SK-N-MC (cell line): ENCODE measurements at places on chromosomes 1 and 21.

- no peak for DNase-seq
Observed at GRCh38 chr1:81008293-81008692, 792.4 kb upstream of the ADGRL2 start.

GRCh38 chr1:153397924-153398651 lies 7.2 kb upstream of the S100A8 start:
- no peak for DNase-seq

GRCh38 chr1:178023181-178023618 lies 53.3 kb upstream of the SEC16B start:
- no peak for DNase-seq

- DNase-seq, result no peak
Observed at GRCh38 chr1:1958071-1958541, 39.0 kb upstream of the TMEM52 start.

DNA sequence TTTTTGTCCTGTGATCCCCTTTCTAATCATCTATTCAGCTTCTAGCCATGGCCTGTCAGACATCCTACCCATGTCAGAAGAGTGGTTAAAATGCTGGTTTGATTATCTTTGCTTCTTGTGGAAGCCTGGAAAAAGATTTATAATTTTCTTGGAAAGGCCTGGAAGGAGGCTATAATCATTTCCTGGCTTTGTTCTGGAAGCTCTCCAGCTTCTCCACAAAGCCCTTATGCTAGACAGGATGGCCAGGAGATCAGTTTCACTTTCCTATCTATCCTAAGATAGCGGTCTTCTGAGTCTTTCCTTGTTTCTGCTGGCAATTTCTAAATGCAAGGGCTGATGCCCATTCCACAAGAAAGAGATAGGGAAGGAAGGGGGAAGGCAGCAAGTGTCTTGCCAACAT lies 90.9 kb upstream of the SLC44A3 start:
- DNase-seq, result no peak

DNA sequence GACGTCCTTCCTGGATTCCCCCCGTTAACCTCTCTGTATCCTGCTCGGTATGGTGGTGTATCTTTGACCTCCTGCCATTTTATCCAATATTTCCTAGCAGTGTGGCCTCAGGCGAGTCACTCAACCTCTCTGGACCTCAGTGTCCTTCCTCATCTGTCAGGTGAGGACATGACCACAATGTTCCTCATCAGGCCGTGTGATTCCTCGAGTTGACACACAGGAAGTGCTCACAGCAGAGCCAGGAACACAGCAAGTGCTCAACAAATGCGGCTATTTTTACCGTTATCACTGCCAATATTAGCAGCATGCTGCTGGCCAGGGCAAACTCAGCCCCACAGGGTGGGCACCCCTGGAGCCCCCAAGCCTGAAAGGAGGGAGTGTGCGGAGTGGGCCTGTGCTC lies 450.2 kb downstream of the KIF26B start:
- no peak for DNase-seq

DNA sequence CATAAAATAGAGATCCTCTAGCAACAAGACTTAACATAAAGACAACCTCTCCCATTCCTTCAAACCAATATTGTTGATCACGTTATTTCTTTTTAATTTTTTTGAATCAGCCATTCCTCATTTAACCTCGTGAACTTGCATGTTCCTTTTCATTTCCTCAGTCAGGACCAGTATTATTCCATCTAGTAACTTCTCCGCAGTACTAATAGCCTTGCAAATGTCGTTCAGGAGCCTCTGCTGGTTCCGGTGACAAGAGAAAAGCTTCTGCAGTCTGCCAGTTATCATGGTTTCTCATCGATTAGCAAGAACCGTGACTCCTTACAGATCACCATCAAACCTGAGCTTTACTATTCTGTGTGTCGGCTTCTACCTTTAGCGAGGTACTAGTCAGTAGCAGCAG lies 3.0 kb downstream of the APP start:
- no peak for DNase-seq

GRCh38 chr21:41186755-41187536 lies 19.0 kb downstream of the BACE2 start:
- DNase-seq, result no peak

- DNase-seq, result no peak
Observed at GRCh38 chr1:43587594-43587993, 56.9 kb downstream of the PTPRF start.

DNA sequence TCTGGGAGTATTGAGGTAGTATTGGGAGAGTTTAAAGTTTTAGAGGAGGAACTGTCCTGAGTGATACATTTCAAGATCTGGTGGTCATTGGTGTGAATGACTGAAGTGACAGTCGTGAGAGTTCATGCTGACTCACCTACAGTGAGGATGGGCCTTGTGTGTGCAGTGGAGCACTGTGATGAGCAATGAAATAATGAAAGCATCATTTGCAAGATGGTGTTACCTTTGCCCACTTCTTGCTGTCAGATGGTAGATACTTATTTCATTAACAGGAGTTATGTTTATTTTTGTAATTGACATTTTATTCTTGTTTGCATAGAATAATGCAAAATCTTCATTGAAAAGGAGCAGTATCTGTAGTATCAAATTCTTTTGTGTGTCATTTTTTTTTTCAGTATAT lies 29.0 kb downstream of the POU2F1 start:
- DNase-seq, result no peak

GRCh38 chr1:32644426-32644825 lies 5.9 kb downstream of the ZBTB8OS start:
- no peak for DNase-seq

DNA sequence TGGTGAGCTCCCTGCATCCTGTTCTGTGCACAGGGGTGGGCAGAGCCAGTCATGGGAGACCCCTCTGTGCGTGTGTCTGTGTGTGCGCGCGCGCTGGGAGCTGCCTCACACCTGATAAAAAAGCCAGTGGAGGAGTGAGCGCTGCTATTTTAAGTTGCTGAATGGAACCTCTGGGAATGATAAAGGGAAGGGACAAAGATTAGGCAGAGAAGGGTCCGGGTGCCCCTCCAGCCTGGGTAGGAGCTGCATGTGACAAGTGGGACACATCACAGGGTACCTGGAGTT lies 847 bp downstream of the ADORA1 start:
- no peak for DNase-seq

- no peak for DNase-seq
Observed at GRCh38 chr1:92342401-92342800, 43.5 kb downstream of the RPAP2 start.

DNA sequence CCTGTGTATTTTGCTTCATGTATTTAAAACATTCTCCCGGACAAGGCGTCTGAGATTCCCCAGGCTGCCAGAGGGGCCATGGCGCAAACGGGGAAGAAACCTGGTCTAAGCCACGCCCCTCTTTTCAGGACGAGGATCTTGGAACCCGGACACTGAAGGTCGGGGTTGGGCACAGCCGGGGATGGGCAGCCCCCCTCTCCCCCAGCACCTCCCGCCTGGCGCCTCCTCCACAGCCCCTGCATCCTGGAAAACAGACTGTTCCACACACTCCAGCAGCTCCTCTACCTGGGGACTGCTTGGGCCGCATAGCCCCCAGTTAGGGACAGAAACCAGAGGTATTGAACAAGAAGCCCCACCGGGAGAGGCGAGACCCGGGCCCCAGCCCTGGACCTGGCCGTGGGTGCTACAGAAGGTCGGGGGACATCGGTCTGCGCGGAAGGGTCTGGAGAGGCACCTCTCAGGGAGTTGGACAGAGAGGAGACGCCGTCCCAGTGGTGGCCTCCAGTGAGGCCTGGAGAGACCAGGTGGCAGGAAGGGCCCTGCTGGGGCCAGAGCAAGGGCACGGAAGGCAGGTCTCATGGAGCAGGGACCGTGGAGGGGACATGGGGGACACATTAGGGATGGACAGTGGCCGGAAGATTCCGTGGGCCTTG lies 5.4 kb downstream of the TP73 start:
- DNase-seq, result no peak

DNA sequence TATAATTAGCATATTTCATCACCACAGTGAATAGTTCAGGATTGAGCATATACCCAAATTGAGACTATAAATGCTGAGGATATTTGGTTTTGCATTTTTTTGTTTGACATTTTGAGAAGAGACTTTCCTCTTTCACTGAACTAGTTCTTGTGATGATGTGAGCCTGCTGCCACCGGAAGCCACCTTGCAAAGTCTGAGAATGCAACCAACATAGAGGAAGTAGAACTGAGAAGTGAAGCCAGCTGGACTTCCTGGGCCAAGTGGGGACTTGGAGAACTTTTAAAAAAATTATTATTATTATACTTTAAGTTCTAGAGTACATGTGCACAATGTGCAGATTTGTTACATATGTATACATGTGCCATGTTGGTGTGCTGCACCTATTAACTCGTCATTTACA lies 102.3 kb downstream of the RPE65 start:
- DNase-seq, result no peak

GRCh38 chr1:36453051-36453450 lies 2.8 kb upstream of the OSCP1 start:
- no peak for DNase-seq

DNA sequence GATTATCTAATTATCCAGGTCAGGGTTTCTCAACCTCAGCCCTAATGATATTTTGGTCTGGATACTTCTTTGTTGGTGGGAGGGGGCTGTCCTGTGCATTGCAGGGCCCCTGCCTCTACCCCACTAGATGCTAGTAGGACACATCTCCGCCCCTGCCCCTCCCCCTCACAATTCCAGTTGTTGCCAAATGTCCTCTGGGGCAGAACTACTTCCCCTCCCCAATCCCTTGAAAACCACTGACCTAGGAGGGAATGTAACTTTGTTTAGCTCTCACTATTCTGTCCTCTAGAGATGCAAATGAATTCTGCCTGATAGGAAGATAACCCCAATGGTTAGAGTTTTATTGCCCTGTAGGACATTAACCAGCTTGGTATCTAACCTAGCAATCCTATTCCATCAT lies 8.1 kb downstream of the CACNA1S start:
- DNase-seq, result no peak

- no peak for DNase-seq
Observed at GRCh38 chr1:38559446-38560165, 300.0 kb downstream of the RRAGC start.

- DNase-seq, result no peak
Observed at GRCh38 chr1:54666333-54666732, 24.7 kb downstream of the MROH7 start.

- DNase-seq, result no peak
Observed at GRCh38 chr21:34035619-34036354, 37.6 kb upstream of the MRPS6 start.
